ENCODE measurements at places on chromosomes 2 and 18.

DNA sequence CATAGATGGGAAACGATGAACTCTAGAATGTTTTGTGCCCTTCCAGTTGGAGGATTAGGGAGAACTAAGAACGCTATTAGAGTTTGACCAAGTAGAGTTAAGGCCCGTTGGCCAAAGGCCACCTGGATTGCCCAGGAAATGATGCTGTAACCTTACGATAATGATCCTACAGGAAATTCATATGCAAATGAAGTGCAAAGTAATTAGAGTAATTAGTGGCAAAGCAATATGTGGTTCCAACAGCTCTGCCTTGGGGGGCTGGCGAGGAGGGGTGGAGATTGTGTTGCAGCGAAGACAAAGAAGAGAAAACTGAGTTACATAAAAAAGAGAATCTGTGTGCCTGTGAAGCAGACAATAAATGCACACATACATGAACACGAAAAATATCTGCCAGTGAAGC, 61.5 kb upstream of the BOD1L2 start:
- DNase-seq = no peak

- DNase-seq = no peak
Observed at GRCh38 chr18:41326311-41326710, 628.7 kb upstream of the PIK3C3 start.

GRCh38 chr18:45014047-45014501, 333.4 kb downstream of the SETBP1 start:
- DNase-seq = no peak

GRCh38 chr2:41127351-41127750, 675.5 kb upstream of the SLC8A1 start:
- no peak for DNase-seq

DNA sequence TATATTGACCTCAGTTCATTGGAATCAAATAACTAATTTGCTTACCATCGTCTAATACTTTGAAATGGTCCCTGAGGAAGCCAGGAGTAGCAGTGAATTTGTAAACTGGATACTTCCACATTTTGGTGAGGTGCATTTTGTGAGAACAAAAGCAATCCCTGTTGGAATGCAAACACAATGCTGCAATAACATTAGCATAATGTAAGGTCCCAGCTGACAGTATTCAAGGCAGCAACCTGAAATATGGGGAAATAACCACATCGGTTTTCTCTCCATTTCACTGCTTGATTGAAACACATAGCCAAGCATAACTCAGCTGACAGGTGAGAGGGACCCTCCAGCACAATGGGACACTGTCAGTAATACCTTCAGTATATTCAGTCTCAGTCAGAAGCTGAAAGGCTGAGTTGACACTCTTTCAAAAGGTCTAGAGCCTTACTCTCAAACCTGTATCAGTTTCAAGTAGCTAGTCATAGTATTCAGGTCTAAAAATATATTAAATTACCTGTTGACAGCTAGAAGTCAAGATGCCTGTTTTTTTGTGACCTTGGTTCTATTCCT, 1311.9 kb upstream of the NRXN1 start:
- no peak for DNase-seq

DNA sequence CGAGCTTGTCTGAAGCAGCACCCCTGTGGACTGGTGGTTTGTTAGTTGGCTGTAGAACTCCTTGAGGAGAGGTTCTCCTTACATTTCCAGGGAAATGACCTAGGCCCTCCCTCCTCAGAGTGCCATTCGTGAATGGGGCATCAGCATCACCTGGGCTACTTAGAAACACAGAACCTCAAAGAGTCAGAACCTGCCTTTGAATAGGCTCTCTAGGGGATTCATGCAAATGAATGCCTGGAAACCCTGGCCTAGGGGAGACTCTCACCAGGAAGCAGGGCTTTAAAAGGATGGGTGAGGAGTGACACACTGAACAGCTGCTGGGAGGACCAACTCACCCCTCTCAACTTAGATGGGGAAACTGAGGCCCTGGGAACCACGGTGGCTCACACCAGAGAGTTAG, 2.1 kb upstream of the MOCOS start:
- DNase-seq = no peak

GRCh38 chr2:232854082-232854481, 16.0 kb upstream of the SNORC start:
- no peak for DNase-seq

DNA sequence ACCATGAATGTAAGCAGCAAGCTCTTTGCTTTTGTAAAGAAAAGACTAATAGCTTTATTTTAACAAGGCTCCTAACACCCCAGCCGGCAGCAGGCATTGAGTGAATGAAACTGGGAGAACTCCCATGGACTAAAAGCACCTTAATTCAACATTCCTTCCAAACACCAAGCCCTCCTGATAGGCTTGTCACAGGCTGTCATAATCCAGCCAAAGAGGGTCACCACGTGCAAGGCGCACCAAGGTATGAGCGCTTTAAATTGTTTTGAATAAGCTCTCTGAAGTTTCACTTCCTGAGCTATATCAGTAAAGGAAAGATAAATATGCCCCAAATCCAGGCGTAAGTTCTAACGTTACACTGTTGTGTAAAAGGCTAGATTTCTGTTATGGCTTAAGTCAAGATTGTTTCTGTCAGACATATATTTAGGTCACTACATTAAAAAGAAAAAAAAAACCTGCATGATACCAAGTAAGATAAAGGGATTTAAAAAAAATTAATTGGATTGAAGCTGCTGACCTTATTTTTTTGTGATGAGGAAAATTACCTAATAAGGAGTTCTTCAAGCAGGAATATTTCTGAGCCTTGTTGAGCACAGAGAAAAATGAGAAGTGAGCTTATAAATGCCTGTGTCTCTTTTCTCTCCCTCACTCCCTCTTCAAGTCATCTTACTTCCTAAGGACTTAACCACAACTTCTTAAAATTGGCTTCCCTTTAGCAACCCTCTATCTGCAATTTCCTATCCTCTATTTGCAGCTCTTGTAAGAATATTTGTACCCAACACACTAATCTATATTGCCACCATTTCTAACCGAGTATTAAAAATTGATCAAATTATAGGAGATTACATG, 136.1 kb upstream of the NRP2 start:
- DNase-seq = no peak

DNA sequence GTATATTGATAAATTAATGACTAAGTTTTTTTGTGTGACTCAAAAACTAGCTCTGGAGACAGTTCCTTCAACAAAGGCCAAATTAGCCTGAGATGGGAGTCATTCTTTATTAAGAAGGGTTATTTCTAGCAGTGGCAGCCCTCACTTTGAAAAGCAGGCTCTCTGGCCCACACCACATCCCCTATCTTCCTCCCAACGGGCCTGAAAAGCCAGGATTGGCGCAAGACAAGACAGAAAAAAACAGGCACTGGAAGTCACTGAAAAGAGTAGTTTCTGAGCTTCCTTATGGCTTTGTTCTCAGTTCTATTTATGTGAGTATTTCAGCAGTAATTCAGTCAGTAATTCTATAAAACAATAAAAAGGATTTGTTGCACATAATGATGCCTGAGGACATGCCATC, 149.0 kb downstream of the LAMA3 start:
- no peak for DNase-seq

DNA sequence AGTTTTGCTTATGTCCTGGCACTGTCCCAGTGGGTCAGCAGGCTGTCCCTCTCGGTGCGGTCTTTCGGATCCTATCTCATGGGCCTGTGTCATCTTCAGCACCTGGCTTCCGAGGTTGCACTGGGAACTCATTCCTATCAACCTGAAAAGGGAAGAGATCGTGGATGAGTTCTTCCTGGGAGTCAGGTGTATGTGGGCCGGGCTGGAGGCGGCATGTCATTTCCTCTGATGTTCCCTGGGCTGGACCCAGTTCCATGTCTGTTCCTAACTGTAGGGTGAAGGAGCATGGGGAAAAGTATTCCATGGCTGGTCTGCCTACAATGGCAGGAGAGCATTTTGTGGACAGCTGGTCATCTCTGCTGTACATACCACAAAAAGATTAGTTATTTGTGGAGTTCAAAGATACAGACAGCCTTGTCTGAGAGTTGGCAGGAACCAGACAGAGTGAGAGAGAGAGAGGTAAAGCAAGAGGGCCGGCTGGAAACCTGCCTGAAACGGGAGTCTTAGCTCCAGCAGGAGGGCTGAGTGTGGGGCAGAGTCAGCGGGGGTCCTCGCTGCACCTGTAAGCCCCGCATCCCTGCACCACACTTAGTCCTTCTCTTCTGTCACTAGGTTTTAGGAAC, 25.2 kb downstream of the FAM228A start:
- no peak for DNase-seq

- no peak for DNase-seq
Observed at GRCh38 chr2:208820014-208820688, 413.6 kb downstream of the PTH2R start.

DNA sequence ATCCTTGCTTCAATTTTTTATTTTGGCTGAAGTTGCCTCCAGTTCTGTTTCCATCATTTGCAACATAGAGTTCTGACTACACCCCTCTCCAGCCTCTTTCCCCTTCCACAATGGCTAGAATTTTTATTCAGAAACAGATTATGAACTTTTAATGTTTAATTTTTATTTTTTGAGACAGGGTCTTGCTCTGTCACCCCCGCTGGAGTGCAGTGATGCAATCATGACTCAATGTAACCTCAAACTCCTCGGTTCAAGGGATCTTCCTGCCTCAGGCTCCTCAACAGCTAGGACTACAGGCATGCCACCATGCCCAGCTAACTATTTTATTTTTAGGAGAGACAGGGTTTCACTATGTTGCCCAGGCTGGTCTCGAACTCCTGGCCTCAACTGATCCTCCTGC, 2.8 kb downstream of the NTSR2 start:
- no peak for DNase-seq

DNA sequence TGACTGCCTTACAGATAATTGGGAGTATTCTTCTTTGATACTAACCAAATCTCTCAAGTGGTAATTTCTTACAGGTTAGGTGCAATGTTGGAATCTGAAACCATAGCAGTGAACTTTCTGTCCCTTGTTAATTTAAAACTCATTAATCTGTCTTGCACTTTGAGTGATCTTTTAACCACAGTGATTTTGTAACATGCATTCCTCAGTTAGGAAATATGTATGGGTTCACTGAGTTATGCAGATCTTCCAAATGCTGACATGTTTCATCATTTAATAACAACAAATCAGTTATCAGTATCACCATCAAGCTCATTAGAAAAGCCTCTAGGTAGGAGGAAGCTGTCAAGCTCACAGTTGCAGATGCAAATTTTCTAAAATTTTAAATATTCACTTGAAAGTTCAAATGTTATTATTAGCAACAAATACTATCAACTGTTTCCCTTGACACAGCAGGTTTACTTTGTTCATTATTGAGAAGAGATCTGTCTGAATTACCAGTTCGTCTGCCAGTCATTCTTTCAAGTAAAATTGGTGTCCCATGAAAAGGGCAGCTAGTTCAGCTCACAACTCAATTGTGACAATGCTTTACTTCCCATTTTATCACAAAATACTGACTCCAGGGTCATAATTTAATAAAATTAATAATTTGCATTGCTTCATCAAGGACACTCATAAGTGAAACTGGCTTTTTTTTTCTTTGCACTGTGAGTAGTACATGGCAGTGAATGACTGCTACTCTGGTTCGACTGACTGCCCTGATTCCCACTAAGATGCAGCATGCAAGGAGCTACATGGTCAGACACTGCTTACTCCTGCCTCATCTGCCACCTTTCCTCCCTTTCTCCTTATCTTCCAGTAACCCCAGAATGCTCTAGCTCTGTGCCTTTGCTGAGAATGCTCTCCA, 31.6 kb downstream of the SUCLG1 start:
- DNase-seq = no peak

GRCh38 chr18:23377669-23378301, 75.3 kb upstream of the RIOK3 start:
- DNase-seq = no peak

GRCh38 chr2:33581872-33582271, 17.2 kb downstream of the FAM98A start:
- no peak for DNase-seq

- no peak for DNase-seq
Observed at GRCh38 chr2:20138696-20139095, 86.2 kb downstream of the SDC1 start.

GRCh38 chr2:164675027-164675426, 53.7 kb upstream of the GRB14 start:
- no peak for DNase-seq

- DNase-seq = no peak
Observed at GRCh38 chr2:112634153-112634873, 11.4 kb upstream of the SLC20A1 start.

- DNase-seq = no peak
Observed at GRCh38 chr18:67916097-67916496, 399.6 kb upstream of the DSEL start.

DNA sequence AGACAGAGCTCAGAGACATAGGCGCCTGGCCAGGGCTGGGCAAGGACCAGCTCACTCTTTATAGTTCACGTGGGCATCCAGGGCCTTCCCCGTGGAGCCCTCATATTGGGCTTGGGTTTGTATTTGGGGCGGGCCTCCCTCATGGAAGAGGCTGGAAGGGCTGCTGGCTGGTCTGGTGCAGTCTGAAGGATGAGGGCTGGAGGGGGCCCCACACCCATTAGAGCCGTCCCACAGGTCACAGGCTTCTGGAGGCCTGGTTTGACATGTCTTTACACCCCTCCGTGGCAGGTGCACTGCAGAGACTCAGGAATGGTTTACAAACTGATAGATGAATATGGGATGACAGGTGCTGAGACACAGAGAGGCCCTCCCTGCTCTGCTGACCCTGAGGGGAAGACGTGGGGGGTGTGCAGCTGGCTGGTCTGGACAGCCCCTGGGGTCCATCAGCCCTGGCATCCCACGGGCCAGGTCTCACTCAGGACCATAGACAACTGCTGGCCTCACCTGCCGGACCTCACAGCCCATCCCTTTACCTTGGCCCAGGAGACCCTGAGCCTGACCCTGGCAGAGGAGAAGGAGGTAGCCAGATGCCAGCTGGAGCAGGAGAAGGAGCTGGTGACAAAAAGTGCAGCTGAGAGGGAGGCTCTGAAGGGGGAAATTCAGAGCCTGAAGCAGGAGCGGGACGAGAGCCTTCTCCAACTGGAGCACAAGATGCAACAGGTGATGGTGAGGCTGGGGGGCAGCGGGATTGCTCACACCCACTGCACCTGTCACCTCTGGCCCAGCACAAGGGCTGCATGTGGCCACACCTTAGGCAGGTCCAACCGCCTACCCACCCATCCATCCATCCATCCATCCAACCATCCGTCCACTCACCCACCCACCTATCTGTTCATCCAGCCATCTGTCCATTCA, 43.9 kb downstream of the CROCC2 start:
- DNase-seq = no peak

DNA sequence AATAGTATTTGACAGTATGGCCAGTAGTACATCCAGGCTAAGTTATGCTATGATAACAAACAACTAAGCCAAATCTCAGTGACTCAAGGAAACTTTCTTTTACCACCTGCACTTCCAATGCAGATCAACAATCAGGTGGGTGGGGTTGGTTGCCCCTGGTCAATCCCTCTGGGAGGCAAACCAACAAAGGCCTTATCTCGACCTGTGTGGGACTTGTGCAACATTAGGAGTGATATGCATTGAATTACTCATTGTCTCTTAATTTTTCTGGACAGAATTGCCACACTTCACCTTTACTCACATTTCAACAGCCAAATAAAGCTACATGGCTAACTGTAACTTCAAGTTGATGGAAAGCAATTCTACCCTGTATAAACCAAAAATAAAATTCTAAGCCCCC, 1049.3 kb upstream of the CDH2 start:
- no peak for DNase-seq

GRCh38 chr18:74069178-74070050, 78.2 kb downstream of the FBXO15 start:
- no peak for DNase-seq

GRCh38 chr2:239190361-239190760, 210.5 kb downstream of the HDAC4 start:
- DNase-seq = no peak
